ENCODE measurements at places on chromosomes 12 and 14. TPM values are rescaled to one million over a fixed set of nuclear protein-coding genes. Genes with fewer than 3 reads are reported as not detected.

AQP2 gene
- total RNA-seq: not detected

CCND2 gene
- 152 TPM for total RNA-seq

ADSS1 gene
- 89.8 TPM for total RNA-seq

MYF5 gene
- total RNA-seq: 28.2 TPM

DCN gene
- total RNA-seq: 688 TPM

KRT75 gene
- total RNA-seq: not detected

RNU4-1 gene
- total RNA-seq: under 0.01 TPM

KRT6B gene
- total RNA-seq: not detected

PPM1H gene
- total RNA-seq: 4.2 TPM

SYCP3 gene
- not detected for total RNA-seq

RPL10L gene
- not detected for total RNA-seq

TSPAN19 gene
- total RNA-seq: not detected

PLEKHD1 gene
- total RNA-seq: under 0.01 TPM

EMP1 gene
- 40.2 TPM for total RNA-seq

NTS gene
- total RNA-seq: 2.6 TPM

PELI2 gene
- 7.8 TPM for total RNA-seq

TAS2R31 gene
- total RNA-seq: 8.9 TPM

SPIC gene
- not detected for total RNA-seq

KRT1 gene
- 2.1 TPM for total RNA-seq

FAM181A gene
- total RNA-seq: not detected

OR4E2 gene
- total RNA-seq: not detected

MGST1 gene
- total RNA-seq: 12.5 TPM

GALNT8 gene
- total RNA-seq: 5.2 TPM

NINJ2 gene
- 2.6 TPM for total RNA-seq

ARMH4 gene
- 6.8 TPM for total RNA-seq

IL26 gene
- not detected for total RNA-seq

SOX5 gene
- total RNA-seq: 6.3 TPM

HCAR1 gene
- total RNA-seq: 0.52 TPM

DDN gene
- 18.8 TPM for total RNA-seq

ITPR2 gene
- 14.6 TPM for total RNA-seq

POTEM gene
- not detected for total RNA-seq

TPPP2 gene
- total RNA-seq: not detected

Measured in skeletal muscle tissue (tissue), 5 donors.